ENCODE measurements at places on chromosomes 11 and 22.

DNA sequence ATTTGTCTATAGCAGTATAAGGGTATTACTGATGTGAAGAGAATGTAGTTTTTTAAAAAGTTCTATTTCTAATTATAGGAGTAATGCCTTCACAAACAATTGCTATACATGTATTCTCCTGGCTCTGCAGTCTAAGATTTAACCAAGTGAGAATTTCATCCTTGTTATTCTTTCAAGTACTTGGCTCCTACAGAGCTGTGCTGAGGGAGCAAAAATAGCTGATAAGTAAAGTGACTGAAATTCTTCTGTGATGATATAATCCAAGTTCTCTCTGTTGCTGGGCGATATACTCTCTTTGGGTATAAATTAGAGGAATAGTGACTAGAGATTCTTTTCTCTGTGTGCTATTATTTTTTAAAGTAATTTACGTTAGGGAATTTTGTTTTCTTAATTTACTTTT, 68.0 kb downstream of the PGR start:
- DNase-seq = no peak

GRCh38 chr11:120917559-120918239, 106.2 kb upstream of the TBCEL start:
- no peak for DNase-seq

GRCh38 chr11:92131289-92131865, 93.2 kb upstream of the FAT3 start:
- DNase-seq = no peak

- DNase-seq = no peak
Observed at GRCh38 chr11:540583-541432, 3.5 kb downstream of the LRRC56 start.

DNA sequence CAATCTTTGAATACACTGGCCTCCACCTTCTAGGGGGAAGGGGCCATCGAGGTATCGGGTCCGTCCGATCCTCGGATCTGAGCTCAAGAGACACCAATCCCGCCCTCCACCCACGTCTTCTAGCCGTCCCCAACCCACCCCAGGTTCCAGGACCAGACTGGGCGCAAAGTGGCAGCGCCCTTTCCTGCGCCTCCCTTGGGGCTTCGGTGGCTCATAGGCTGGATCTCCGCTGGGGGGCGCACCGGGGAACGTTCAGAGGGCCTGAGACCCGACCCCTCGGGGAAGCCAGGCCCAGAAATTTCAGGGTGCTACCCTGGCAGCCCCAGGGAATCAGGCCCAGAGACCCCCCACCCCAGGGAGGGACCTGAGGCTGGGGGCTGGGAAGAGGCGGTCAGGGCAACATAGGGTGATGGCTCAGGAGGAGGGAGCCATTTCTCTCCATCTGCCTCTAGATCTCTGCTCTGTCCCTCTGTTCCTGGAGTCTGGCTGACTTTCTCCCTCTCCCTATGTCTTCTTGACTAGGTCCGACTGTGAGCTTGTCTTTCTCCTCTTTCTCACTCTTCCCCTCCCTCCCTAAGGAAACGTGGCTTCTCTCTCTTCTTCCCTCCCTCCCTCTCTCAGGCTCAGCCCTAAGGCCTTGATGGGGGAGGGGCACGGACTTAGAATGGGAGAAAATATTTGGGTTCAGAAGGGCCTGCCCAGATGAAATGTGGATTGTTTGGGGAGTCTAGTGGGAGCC, 1.1 kb downstream of the CREB3L1 start:
- DNase-seq = no peak

GRCh38 chr11:62001450-62002191, 34.2 kb upstream of the FTH1 start:
- DNase-seq = no peak

DNA sequence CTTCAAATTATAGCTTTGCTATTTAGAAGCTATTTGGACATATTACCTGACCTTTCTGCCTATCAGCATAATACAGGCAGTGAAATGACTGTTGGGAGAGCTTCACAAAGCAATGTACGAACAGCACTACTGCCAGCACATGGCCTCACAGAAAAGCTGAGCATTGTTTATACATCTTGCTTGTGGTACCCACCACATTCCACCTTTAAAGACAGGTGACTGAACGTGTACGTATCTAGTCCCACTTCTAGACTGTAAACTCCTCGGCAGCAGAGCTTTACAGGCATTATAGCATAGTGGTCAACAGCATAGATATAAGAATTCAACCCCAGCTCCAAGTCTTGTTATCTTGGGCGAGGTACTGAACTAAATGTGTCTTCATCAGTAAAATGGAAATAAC, 1.6 kb downstream of the JOSD1 start:
- no peak for DNase-seq

- DNase-seq = no peak
Observed at GRCh38 chr22:16831257-16831656, 6.0 kb upstream of the XKR3 start.

GRCh38 chr11:93279851-93280347, 50.6 kb upstream of the DEUP1 start:
- DNase-seq = no peak

DNA sequence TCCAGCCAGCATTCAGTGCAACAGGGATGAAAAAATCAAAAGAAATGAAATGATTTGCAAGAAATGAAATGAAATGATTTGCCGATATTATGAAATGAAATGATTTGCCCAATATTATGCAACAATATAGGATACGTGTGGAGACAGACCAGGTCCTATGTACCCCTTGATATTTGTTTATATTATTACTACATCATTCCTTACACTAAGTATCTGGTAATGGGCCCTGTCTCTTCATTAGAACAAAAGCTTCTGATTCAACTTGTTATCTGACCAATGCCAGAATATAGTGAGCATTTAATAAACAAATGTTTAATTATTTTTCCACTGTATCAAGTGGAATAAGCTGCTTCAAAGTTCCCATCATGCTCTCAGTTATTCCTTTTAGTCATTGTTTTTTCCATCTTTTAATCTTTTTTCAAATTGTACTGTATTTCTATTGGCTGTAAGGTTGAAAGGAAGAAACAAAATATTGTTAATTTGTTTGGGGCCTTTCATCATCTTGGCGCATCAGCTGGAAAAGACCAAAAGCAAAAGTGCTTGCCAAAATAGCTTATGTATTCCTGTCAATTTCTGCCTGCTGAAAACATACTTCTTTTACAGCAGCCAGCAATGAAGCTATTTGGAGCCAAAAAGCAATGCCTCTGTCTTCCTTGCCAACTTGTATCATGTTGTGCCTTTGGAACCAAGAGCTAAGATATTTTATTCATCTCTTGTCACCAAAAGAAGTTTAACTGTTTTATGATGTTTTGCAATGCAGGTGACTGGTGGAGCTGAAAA, 2314.9 kb downstream of the LRRC4C start:
- no peak for DNase-seq

- no peak for DNase-seq
Observed at GRCh38 chr11:63239254-63239653, 4.1 kb downstream of the SLC22A25 start.

- DNase-seq = no peak
Observed at GRCh38 chr11:44812971-44813370, 86.2 kb downstream of the TSPAN18 start.

GRCh38 chr22:44837481-44837880, 85.1 kb downstream of the ARHGAP8 start:
- no peak for DNase-seq

DNA sequence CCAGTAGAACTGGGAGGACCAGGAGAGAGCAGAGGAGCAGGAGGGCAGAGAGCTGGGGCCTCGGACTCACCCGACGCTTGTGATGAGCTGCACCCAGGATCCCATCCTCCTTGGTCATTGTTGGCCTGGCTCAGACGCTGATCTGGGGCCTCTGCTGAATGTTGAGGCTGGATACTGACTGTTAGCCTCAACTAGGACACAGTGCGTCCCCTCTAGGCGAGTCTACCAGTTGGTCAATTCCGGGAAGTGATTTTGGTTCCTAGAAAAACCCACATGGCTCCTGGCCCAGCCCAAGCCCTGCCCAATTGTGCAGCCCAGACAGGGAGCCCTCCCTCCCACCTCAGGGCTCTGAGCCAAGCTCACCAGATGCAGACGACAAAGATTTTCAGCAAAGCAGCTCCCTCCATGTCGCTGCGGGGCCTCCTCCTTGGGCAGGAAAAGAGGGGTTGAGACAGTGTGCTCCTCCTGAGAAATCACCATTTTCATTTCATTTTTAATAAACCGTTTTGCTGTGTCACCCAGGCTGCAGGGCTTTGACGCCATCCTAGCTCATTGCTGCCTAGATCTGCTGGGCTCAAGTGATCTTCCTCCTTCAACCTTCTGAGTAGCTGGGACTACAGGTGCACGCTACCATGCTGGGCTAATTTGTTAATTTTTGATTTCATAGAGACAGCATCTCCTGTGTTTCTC, at the start of gene APOL4:
Gene APOL4, minus strand, starts transcription at position 180 of the 690 bp plus-strand sequence. Its CDS starts 75 bp downstream, at position 105.
- DNase-seq = no peak
